NCI-H2081 treated with DMSO at 0.1 percent for 48 hours (cell line): ENCODE measurements at places on chromosomes 1 and 21.

DNA sequence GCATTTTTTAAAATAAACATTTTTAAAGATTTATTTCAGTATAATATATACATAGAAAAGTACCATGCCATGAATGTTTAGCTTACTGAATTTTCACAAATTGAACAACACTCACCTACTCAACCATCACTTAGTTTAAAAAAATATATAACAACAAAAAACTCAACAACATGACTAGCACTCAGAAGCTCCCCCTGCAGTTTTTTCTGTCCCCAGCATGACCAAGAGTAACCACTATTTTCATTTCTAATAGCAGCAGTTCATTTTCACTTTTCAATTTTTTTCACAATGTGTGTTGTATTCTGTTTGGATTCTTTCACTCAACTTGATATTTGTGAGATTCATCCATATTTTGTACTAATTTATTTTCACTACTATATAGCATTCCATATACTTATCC lies 162.3 kb upstream of the POGK start:
- DNase-seq = no peak

- DNase-seq = no peak
Observed at GRCh38 chr1:182476625-182477024, 26.7 kb downstream of the RGSL1 start.

GRCh38 chr1:68223687-68224086 lies 8.6 kb downstream of the WLS start:
- DNase-seq = no peak

DNA sequence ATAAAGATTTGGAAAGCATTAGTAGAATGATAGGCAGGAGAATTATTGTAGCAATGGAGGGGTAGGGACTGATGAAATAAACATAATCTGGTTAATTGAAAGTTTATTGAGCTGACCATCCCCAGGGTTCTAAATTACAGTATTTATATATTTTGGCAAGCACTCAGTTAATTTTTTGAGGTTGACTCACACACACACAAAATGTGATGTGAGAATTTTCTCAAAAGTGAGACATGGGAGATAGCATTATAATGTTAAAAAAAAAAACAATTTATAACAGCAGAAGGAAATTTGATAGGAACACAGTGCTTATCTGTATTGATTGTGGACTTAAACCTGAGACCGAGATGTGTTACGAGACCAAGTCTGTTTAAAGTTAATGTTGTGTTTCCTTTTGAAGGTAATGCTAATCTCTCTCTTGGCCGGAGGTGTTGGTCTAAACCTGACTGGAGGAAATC lies 24.6 kb downstream of the TRIM45 start:
- no peak for DNase-seq

GRCh38 chr1:70820396-70820795 lies 227.2 kb downstream of the PTGER3 start:
- no peak for DNase-seq
